ENCODE measurements at places on chromosomes 7 and 10.

- DNase-seq, result no peak
Measured at GRCh38 chr10:108014145-108014901, 849.8 kb upstream of the SORCS1 start.

DNA sequence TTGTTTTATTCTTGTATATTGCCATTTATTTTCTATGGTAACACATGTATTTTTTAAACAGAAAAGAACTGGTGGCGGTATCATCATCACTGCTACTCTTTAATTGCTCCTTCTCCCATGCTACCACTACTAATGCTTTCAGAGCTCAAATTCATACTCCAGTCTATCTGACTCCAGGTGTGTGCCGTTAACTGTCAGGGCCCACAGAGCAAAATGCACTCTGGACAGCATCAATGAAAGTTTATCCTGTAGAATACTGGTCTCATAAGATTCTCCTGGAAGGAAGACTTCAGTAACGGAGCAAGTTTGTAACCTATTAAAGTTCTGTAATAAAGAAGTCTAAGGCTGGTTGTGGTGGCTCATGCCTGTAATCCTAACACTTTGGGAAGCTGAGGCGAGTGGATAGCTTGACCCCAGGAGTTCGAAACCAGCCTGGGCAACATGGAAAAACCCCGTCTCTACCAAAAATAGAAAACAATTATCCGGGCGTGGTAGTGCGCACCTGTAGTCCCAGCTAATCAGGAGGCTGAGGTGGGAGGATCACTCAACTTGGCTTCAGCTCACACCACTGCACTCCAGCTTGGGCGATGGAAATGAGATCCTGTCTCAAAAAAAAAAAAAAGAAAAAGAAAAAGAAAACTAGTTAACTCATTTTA, 18.4 kb downstream of the ZNRF2 start:
- DNase-seq, result no peak

DNA sequence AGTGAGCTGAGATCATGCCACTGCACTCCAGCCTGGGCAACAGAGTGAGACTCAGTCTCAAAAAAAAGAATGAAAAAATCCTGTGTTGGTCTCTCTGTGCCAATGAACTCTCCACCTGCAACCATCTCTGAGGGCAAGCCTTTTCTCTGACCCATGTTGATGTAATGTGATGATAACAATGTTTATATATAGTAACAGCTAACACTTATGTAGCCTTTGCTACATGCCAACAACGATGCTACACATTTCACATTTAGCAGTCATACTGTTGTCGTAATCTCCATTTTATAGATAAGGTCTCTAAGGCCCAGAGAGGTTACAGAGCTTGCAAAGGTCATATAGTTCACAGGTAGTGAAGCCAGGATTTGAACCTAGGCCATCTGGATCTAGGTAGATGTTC, 11.5 kb downstream of the COX15 start:
- DNase-seq, result no peak

- no peak for DNase-seq
Measured at GRCh38 chr7:88347090-88347489, 40.4 kb upstream of the STEAP4 start.

DNA sequence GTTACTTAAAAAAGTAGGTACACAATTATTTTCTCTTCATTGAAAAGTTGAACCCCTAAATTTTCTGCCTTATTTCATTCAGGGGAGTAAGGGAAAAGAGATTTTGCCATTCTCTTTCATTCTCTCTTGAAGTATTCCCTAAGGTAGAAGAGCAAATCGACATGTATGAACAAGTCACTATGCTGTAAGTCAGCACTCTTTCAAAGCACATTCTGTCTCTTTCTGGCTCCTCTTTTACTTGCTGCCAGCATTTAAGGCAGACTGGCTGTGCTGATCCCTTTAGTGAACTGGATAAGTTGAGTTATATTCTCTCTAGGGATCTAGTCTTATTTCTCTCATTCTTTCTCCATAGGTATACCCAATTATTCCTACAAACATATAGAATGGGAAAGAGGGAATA, 222.3 kb upstream of the ZWINT start:
- DNase-seq, result no peak

- DNase-seq, result no peak
Measured at GRCh38 chr10:113057948-113058522, 108.0 kb downstream of the TCF7L2 start.

GRCh38 chr7:37394158-37394557, 54.5 kb downstream of the ELMO1 start:
- DNase-seq, result no peak

GRCh38 chr7:91941450-91941849, 788 bp downstream of the AKAP9 start:
- DNase-seq, result peak; percentile 46

DNA sequence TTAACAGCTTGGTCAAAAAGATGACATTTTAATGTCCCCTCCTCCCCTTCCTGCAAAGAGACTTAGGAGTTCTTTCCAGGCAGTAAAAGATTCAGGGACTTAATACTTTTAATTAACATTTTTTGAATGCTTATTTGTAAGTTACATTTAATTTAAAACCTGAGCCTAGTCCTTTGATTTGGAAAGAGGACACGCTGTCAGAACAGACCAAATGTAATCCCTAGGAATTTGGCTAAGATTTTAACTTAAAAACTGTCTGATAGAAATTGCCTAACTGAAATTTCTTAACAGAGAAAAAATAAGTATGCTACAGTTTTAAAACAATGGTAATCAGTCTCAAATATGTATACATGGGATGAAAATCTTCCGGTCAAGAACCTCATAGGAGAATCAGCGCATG, 98.5 kb downstream of the NRP1 start:
- no peak for DNase-seq

GRCh38 chr7:77426052-77426404, 9.9 kb upstream of the GSAP start:
- DNase-seq, result no peak

- DNase-seq, result no peak
Measured at GRCh38 chr7:122140918-122141317, 3.1 kb downstream of the AASS start.

DNA sequence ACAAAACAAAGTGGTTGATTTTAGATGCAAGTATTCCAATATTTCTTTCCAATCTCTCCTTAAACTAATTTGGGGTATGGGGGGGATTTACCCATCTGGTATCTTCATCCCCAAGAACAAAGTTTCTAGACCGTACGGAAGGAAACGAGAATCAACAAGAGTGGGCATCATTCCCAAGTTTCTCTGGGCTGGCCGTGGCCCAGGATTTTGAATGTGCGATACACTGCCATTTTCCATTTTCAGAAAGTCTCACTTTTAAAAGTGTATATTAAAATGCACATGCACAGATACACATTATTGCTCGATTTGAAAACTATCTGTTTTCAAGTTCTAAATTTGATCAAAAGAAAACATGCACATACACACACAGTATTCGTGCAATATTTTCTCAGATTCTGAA, 234.5 kb downstream of the CHCHD3 start:
- no peak for DNase-seq

DNA sequence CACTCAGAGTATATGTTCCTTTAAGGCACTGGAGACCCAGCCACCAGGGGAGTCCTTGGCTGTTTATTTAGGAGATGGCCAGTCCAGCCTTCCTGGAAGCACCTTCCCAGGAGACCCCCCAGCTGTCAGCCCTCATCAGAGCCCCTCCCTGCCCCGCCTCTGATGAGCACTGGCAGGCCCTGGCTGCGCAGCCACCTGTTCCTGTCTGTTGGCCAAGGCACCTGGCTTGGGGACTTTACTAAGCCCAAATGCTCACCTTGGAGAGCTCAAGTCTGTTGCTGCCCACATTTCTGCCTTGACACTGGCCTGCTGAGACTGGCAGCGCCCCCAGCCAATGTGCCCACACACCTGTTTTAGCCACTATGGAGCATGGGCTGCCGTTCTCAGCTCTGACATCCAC, 124.7 kb downstream of the ELMO1 start:
- no peak for DNase-seq

GRCh38 chr7:138072726-138073125, 3.5 kb upstream of the AKR1D1 start:
- no peak for DNase-seq

GRCh38 chr7:131108212-131108940, 219.3 kb upstream of the MKLN1 start:
- DNase-seq, result peak; percentile 16

DNA sequence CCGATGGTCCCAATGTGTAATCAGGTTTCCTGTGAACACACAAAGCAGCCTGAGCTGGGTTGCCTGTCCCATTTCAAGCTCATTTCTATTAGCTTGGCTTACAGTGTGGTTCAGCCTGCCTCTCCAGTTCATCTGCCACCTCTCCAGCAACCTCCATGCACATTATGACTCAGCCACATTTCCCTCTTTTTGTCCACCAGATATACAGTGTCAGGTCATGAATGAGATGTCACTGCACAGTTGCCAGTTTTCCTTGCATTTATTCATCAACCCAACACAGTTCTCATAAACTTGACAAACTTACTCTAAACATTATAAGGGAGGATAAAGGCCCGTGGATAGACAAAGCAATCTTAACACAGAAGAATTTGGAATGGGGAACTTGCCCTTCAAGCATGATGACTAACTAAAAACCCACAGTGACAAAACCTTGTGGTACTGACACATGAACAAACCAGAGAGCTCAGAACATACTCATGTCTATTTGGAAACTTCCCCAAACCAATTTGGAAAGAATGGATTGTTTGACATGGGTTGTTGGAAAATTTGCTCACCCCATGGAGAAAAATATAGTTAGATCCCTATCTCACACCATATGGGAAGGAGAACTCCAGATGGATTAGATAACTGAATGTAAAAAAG, 2.5 kb upstream of the CFAP58 start:
- DNase-seq, result no peak

DNA sequence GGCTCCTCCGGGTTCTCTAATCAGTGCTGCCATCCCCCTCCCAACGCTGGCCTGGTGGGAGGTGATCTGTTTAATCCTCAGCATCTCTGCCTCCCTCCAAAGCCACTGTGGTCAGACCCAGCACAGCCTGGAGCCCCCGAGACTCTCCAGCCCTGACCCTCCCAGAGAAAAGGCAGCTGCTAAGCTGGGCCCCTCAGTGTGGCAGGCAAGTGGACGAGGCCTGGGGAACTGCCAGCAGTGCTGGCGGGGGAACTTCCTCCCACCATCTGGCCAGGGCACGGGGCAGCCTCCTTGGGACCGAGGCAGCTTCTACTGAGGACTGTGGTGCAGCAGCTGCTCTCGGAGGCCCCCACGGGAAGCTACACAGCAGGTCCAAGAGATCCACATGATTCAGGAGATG, 51.1 kb downstream of the DPYSL4 start:
- DNase-seq, result no peak

DNA sequence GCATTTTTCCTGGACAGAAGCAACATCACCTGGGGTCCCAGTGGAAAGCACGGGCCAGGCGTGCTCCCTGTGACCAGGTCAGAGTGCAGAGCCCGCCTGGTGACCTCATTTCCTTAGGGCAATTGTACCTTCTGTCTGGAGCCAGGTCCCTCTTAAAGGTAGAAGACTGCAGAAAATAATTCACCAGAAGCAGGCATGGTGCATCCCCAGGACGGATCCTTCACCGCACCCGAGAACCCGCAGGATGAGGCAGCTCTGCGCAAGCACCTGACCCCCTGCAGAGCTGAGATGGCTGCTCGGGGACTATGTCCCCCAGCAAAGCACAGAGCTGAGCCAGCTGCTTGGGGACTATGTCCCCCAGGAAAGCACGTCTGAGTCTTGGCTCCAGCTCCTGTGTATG, 557.6 kb downstream of the PTPRN2 start:
- DNase-seq, result no peak

DNA sequence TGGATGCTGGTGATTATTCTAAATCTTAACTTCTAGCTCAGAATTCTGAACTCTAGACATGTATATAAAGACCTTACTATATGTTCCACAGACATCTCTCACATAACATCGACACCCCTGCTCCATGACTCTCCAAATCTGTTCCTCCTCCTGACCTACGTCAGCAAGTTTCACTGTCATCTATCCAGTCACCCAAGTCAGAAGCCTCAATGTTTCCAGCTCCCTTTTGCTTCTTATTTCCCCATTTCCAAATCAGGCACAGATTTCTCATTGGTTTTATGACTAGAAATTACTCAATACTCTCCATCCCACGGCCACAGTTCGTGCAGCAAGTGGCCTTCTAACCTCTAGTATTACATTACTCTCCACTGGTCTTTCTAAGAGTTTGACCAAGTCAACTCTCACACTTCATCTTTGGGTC, 28.5 kb downstream of the EPC1 start:
- no peak for DNase-seq

Data from hematopoietic multipotent progenitor cell treated with erythropoietin and hydrocortisone succinate and interleukin-3 and kit ligand, for 15 days (in vitro differentiated cells).